ENCODE measurements at places on chromosomes 1 and 21.

- DNase-seq: peak; percentile 47
Measured at GRCh38 chr1:7302873-7303272, 468.2 kb upstream of the VAMP3 start.

- DNase-seq: no peak
Measured at GRCh38 chr1:50048791-50049190, 25.0 kb upstream of the AGBL4 start.

DNA sequence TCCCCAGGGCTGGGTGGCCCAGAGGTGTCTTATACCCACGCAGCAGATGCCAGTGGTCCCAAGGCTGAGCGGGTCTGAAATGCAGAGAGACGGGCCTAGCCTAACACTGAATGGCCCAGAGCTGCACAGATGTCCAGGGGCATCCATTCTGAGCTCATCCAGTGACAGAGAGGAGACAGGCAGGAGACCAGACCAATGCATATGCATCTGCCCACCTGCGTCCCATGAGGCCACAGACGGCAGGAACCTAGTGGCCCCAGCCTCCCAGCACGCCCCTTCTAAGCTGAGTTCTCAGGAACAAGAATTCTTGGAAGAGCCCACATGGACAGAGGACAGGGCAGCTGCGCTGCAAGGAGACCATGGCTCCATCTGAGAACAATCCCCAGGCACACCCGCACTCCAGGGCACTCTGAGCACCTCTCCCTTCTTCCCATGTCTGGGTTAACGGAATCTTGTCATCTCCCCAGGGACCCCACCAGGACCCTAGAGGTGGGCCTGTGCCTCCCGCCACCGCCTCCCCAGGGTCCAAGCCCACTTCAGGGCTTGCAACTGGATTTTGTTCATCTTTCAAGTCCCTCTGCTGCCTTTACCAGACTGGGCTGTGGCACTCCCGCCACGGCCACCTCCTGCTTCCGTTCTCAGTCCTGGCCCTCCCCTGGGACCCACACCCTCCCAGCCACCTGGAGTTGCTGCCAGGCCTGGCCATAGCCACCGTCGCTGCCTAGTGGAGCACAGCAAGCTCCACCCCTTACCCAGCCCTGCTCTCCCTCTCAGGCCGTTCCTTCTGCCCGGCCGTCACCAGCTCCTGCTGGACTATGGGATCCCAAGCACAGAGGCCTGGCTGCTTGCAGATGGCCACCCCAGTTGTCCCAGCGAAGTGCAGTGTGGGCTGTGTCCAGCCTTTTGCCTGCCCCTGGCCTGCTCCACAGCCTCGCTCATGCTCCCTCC lies 3.3 kb downstream of the WNT3A start:
- no peak for DNase-seq

GRCh38 chr1:204293605-204294337 lies 66.0 kb downstream of the PLEKHA6 start:
- DNase-seq: no peak

DNA sequence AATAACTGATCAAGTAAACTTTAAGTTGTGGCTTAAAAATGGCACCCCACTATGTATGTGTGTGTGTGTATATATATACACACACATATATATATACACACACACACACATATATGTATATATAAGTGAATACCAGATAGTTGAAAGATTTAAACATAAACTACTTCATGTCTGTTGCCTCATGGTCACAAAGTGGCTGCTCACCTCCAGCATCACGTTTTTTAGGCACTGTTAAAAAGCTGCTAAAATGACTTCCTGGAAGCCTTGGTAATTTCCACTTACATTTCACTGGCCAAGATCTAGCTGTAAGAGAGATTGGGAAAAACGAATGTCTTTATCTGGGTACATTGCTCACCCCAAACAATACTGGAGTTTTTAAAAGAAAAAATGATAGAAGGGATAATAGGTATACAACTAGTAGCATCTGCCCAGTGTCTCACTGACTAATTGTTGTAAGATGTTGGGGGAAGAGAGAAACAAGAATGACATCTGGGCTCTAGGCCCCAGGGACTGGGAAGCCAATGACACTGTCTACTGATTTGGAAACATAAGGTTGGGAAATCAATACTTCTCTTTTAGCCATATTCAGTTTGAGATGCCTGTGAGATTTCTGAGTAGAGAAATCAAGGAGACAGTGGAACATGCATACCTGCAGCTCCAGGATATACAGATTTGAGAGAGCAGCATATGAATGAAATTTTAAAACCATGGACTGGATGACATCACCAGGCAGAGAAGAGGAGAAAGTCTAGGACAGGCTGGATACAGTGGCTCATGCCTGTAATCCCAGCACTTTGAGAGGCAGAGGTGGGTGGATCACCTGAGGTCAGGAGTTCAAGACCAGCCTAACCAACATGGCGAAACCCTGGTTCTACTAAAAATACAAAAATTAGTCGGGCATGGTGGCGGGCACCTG lies 42.8 kb downstream of the CLDN14 start:
- DNase-seq: no peak

- no peak for DNase-seq
Measured at GRCh38 chr1:15290382-15290781, 43.4 kb downstream of the FHAD1 start.

GRCh38 chr1:230326971-230327891 lies 98.9 kb downstream of the PGBD5 start:
- DNase-seq: no peak
